ENCODE measurements at places on chromosomes 11 and 22.

DNA sequence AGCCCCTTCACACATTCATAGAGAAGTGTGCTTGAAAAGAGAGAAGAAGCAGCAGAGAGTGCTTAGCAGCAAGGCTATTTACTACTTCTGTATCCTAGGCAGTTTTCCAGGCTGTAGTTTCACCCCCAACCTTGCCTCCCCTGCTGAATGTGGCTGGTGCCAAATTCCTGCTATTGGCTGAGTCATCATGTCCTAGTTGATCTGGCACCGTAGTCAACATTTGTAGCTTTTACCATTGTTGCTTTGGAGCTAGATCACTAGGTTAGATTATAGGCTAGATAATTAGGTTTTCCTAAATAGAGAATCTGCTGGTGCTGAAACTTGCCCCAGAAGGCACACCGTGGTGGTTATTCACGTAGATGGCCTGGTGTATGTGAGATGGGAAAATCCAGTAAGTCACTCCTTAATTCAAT, 32.7 kb downstream of the ARHGAP42 start:
- peak; percentile 80 for DNase-seq

DNA sequence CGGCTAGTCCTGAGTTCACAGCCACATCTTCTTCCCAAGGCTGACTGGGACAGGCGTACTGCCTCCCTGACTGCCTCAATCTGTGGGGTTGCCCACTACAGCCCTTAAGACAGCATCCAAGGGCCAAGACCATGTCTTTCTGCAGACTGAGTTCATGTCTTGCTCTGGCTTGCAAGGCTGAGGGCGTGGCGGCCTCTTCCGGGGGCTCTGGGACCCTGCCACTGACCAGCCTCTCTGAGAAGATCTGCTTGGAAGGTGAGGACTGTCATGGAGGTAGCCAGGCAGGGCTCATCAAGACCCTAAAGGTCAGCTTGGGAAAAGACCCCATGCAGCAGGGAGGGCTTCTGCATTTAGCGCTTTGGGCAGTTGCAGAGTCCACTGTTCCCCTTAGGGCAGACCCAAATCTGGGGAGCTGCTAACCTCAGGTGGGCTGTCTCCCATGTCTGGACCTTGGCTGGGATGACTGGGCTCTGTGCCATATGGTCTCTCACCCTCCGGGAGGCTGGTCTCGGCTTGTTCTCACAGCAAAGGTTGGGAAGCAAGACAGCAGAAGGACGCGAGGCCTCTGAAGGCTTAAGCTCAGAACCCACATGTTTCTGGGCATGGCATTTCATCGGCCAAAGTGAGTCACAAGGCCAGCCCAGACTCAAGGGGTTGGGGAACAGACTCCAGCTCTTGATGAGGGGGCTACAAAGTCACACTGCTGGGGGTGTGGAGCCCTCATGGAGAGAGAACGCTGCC, 109.1 kb upstream of the LMO1 start:
- no peak for DNase-seq

GRCh38 chr11:119209186-119209585, 3.0 kb downstream of the CBL start:
- DNase-seq = no peak

- no peak for DNase-seq
These were observed 83.4 kb downstream of the SWAP70 start for GRCh38 chr11:9747229-9747628.

- DNase-seq = no peak
These were observed 33.7 kb downstream of the CTTN start for GRCh38 chr11:70432065-70432464.

DNA sequence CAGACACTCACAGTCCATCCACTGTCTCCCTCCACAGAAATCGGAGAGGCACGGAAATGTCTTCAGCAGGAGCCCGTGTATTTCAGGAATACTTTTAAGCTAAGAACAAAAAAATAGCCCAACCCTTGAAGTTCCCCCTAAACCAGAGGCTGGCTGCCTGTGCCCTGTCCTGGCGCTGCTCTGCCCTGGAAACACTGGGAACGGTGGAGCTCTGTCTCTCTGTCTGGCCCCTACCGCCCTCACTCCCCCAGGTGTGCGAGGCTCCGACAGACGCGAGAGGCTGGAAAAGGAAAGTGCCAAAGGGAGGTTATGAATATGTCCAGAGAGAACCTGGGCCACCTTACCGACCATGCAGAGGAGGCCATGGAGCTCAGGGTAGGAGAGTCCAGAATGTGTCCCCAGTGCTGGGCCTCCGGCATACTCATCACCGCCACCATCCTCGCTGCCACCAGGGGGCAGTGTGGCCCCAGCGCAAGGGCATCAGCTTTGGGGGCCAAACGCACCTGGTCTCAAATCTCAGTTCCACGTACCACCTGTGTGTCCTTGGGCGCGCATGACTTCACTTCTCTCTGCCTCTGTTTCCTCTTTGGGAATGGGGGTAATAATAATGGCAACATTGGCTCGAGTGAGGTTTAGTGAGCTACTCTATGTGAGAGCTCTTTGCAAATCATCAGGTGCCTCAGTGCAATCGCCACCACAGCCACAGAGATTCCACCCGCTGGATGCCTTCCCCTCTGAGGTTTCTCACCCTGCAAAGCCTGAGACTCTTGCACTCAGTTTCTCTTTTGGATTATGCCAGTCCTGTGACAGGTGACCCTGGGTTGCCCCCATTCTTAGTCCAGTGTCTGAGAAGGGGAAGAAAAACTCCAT, 10.4 kb upstream of the SLCO2B1 start:
- no peak for DNase-seq

GRCh38 chr11:131121426-131122333, 205.4 kb upstream of the SNX19 start:
- no peak for DNase-seq
